Frontal cortex (tissue), 4 donors: ENCODE measurements at places on chromosomes 1 and 21. TPM values are rescaled to one million over a fixed set of nuclear protein-coding genes. Genes with fewer than 3 reads are reported as not detected.

- no peak for DNase-seq
These were observed 836 bp upstream of the GBP4 start for GRCh38 chr1:89199525-89200031.

DNA sequence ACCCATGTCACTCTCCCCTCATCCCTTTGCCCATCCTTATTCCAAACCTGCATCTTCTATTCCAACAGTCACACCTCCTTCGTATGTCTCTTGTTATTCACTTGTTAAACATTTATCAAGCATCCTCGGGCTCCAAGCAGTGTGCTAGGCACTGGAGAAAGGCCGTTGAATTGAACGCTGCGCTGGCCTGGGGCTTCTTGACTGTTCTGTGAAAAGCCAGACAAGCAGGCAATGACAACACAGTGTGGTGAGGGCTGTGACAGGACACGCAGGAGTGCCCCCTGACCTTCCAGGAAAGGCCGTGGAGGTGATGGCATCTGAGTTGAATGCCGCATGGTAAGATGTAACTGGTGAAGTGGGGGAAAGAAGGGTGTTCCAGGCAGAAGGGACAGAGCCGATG is 19.2 kb downstream of the ETV3 start:
- DNase-seq = no peak

GRCh38 chr1:2607641-2608091 is 21.1 kb downstream of the PRXL2B start:
- no peak for DNase-seq

DNA sequence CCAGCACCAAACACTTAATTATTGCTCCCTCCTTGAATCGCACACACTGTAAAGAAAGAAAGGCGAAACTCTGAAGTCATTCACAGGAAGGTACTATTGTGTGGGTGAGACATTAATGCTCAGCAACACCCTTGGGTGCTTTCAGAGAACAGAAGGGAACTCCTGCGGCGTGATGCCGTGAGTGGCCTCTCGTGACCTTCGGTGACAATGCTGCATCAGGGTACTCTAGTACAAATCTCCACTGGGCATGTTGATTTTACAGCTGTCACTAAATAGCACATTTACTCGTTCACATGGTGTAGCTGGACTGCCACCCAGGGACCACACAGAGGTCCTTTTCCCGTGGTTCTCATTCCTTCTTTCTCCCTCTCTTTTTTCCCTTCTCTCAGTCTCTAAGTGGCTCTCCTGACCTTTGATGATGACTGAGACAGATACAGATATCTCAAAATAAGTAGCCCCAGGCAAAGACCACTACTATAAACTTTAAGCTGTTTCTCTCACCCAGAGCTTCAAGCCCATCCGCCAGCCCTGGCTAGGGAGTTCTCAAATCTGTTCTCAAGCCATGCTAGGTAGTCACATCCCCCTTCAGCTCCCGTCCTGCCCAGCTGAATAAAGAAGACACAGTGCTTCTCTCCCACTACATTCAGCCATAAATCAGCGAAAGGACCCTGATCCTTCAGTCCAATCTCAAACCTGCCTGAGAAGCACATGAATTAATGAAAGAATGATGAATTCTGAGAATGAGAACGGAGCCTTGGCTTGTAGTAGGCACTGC is 223.4 kb upstream of the FMN2 start:
- DNase-seq = no peak

- DNase-seq = no peak
These were observed 454.5 kb upstream of the NR5A2 start for GRCh38 chr1:199573047-199573446.

- no peak for DNase-seq
These were observed 97.9 kb upstream of the EDN2 start for GRCh38 chr1:41582351-41582750.

DNA sequence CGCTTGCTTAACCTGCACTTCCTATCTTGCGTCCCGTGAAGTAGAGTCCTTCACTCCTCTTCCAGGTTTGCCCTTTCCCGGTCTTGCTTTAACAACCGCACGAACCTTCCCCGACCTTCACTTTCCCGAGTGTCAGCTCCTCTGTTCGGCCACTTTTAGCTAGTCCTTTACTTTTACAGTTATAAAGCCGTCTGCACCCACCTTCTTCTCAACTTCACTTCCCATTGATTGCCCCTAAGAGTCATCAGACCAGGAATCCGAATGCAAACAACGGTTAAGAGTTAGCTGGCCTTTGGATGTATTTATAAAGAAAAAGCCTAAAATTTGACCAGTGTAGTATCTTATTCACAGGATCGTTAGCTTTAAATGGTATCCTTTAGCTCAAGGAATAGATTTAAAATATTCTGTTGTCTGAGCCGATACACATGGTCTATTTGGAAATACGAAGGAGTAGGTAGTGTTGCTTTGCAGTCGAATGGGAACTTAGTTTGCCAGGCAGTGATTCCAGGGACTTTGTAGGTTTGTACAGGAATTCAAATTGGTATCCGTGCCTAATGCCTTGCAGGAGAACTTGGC is 1.4 kb downstream of the PPP2R5A start:
- no peak for DNase-seq

GRCh38 chr1:1758692-1759455 is 19.4 kb downstream of the NADK start:
- no peak for DNase-seq

DNA sequence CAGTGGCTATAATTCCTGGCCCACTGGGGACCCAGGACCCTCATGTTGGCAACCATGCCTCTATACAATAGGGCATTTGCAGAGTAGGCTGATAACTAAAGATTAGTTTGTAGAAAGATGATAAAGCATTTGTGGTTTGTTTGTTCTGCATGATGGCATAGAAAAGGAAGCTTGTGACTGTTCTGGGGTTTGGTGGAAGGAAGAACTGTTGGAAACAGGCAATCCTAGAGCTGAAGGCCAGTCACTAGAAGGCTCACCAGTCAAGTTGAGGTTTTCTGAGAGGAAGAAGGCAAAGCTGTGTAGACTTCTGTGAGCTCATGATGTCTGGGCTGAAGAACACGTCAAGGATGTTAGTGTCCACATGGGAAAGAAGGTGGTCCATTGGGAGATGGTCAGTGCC is 140.3 kb upstream of the VANGL1 start:
- DNase-seq = no peak

- no peak for DNase-seq
These were observed 1.7 kb downstream of the MYOCOS start for GRCh38 chr1:171623651-171624331.

- no peak for DNase-seq
These were observed 456 bp upstream of the SMYD2 start for GRCh38 chr1:214280386-214281020.

GRCh38 chr21:31611445-31611844 is 48.0 kb upstream of the SOD1 start:
- DNase-seq = no peak

- no peak for DNase-seq
These were observed 14.9 kb downstream of the MTR start for GRCh38 chr1:236810018-236810417.

DNA sequence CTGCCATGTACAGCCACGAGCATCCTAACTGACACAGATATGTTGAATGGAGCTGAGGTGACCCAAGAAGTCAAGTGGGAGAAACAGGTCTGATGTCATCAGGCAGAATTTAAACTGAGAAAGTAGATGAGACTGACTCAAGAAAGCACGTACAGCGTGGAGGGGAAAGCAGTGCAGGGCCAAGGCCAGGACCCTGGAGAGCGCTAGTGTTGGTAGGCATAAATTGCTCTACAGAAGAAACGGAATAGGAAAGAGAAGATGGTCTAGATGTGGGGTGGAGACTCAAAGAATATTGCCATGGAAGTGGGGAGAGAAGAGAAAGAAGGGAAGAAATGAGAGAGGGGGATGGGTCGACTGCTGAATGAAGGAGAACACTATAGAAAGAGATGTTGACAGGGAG is 45.3 kb upstream of the GJB5 start:
- DNase-seq = no peak

- DNase-seq = no peak
These were observed 129.3 kb downstream of the PRDM2 start for GRCh38 chr1:13829152-13829769.

DNA sequence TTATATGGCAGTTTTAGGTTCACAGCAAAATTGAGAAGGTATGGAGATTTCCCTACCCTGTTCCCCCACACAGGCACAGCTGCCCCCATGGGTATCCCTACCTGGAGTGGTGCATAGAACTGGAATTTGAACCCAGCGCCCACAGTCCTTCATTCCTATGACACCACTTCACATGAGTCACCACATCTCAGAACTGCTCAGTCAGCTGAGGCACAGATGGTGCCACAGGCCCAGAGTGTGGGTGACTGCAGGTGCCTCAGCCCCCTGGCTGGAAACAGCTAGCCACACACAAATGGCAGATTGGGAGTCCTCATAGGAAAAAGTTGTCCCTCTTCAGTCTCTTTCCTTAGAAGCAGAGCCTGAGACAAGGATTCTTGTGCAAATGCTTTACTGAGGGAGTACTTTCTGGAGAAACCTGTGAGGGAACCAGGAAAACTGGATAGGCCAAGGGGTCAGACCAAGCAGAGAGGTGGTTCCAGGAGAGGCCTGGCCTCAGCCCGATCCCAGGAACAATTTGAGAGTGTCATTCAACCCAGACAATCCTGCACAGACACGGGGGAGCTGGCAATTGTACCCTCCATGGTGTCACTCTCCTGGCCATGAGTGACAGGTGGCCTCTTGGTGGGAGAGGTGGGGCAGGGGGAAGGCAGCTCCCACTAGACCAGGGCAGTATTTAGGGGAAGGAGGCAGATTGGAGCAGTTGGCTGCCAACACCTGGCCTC is 6.9 kb downstream of the PLA2G2D start:
- no peak for DNase-seq

DNA sequence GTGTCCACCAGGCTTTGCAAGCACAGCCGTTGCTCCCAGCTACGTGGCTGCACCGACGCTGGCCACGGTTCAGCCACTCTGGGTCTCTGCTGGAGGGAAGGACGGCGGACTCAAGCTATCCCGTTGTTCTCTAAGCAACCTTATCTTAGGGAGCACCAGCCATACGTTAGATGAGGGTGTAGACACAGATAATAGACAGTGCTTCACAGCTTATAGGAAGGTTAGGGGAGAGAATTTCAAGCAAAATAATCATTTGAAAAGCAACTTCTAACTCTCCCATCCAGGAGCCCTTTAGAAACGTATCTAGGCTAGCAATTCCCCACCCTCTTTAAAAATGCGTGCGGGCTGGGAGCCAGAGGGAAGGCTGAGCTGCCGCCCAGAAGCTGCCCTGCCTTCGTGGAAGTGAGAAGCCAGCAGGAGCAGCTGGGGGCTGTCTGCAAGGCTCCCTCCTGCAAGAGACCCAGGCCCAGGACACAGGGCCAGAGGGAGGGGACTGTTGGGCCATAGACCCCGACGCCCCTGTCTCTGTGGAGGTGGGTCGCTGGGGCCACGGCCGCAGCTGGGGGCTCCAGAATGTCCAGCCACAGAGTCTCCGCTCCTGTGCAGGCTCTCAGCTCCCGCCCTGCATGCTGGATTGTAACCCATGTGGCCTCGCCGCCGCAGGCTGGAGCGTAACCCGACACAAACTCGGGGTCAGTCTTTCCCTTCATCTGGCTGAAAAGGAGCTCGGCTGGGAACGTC is 31.2 kb upstream of the COL6A2 start:
- no peak for DNase-seq

DNA sequence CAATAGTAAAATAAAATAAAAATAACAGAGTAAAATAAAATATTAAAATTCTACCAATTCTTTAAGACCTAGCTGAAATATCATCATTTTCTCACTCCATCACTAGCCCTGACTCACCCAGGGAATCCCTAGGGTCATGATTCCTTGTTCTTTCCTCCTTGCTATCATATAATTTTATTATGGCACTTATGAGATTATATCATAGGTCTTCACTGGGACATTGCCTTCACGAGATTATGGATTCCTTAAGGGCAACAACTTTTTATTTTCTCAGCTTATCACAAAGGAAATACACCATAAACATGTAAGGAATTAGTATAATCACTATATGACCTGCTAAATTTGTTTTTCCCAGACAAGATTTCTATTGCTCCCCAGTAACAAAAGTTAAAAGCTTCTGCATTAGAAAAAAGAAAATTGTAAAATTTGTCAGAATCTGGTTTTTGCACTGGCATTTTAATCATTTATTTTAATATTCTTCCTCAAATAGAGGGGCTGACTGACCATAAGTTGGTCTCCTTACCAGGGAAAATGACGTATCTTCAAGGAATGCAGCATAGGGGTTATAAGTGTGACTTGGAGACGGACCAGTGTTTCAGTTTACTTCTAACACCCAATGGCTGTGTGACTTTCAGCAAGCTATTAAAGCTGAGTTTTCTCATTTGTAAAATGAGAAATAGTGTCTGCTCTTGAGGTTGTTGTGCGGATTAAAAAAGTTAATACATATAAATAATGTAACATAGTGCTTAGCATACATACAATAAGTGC is 8.8 kb upstream of the CLCA4 start:
- DNase-seq = no peak

DNA sequence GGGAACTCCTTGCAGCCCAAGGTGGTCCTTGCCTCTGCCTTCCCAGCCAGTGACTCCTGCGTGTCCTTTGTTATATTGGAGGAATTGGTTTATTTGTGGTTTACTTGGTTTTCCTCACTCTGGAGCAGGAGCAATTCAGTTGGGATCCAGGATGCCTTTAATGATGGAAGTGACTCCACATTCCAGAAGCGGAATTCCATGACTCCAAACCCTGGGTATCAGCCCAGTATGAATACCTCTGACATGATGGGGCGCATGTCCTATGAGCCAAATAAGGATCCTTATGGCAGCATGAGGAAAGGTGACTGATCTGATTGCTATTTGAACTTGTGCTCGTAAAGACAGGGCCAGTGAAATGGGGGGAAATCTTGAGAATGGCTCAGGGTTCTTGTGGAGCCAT is 15.1 kb upstream of the PIGV start:
- no peak for DNase-seq

GRCh38 chr1:205190845-205191577 is 20.5 kb downstream of the DSTYK start:
- DNase-seq = no peak

Gene EPHA10
- total RNA-seq = 8.6 TPM

Gene PTPRC
- total RNA-seq = 2.9 TPM

Gene IL20
- total RNA-seq = not detected

Gene GCLM
- total RNA-seq = 9.0 TPM

Gene TDRD5
- total RNA-seq = 2.9 TPM

Gene BTBD19
- under 0.01 TPM for total RNA-seq

Gene FCRL5
- not detected for total RNA-seq

Gene SPRR2E
- total RNA-seq = not detected

Gene KRTAP19-1
- not detected for total RNA-seq

Gene STYXL2
- 0.41 TPM for total RNA-seq
